ENCODE measurements at places on chromosomes 4 and X. TPM values are rescaled to one million over a fixed set of nuclear protein-coding genes. Genes with fewer than 3 reads are reported as not detected.

- DNase-seq, result no peak
Observed at GRCh38 chr4:186190581-186191199, 677 bp upstream of the CYP4V2 start.

- DNase-seq, result no peak
Observed at GRCh38 chr4:98341309-98341708, 80.1 kb downstream of the RAP1GDS1 start.

DNA sequence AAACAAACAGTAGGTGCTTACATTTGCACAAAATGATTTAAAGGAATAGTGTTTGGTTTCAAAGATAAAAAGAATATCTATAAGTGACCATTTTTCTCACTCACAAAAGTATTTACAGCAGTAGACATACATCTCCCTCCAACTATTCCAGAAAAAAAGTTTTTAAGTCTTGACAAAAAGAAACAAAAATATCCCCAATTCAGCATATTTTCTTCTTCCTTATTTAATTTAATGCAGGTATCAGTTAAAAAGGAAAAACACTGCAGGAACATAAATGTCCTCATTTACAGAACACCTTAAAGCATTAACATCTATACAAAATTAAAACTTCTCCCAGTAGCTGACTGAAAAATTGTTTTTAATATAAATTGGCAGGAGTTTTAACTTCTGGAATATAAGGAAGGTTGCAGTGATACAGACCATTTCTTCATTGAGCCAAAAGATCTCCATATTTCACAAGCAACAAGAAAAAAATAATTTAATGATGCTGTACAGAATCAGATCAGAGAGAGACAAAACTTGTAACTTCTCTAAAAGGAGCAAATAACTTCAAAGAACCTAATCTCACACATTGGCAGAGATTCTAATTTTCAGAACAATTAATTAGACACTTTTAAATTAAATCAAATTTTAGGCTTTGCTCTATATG is 4.3 kb downstream of the MAB21L2 start:
- no peak for DNase-seq

Gene FGF13
- 2.1 TPM for total RNA-seq

Gene CSAG1
- not detected for total RNA-seq

Gene FGFBP1
- total RNA-seq, result 0.36 TPM

Data from ovary (tissue), 10 donors.